Activated CD4-positive, alpha-beta T cell treated with anti-CD3 and anti-CD28 coated beads for 1 hour (primary cell): ENCODE measurements at places on chromosomes 6 and 20.

GRCh38 chr6:84093441-84094435, 60.2 kb downstream of the MRAP2 start:
- no peak for DNase-seq

DNA sequence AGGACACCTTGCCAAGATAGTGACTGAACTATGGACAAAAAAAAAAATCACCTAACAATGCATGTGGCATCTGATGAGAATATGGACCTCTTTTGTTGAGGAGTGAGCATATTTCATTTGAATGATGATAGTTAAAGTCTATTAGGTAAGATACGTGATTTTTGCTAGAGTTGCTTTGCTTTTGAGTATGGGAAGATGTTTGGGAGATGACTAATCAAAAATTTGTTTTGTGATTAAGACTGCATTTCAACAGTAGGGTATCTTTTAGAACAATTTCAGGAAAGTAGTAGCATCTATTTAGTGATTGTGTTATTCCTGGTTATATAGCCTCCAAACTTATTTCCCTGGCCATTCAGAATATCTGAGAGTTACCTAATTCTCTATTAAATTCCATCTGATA, 878.6 kb upstream of the CITED2 start:
- no peak for DNase-seq

- DNase-seq: no peak
These were observed 374.9 kb upstream of the FLRT3 start for GRCh38 chr20:14712302-14712739.

- DNase-seq: no peak
These were observed 98.3 kb upstream of the PHACTR1 start for GRCh38 chr6:12618296-12618695.

DNA sequence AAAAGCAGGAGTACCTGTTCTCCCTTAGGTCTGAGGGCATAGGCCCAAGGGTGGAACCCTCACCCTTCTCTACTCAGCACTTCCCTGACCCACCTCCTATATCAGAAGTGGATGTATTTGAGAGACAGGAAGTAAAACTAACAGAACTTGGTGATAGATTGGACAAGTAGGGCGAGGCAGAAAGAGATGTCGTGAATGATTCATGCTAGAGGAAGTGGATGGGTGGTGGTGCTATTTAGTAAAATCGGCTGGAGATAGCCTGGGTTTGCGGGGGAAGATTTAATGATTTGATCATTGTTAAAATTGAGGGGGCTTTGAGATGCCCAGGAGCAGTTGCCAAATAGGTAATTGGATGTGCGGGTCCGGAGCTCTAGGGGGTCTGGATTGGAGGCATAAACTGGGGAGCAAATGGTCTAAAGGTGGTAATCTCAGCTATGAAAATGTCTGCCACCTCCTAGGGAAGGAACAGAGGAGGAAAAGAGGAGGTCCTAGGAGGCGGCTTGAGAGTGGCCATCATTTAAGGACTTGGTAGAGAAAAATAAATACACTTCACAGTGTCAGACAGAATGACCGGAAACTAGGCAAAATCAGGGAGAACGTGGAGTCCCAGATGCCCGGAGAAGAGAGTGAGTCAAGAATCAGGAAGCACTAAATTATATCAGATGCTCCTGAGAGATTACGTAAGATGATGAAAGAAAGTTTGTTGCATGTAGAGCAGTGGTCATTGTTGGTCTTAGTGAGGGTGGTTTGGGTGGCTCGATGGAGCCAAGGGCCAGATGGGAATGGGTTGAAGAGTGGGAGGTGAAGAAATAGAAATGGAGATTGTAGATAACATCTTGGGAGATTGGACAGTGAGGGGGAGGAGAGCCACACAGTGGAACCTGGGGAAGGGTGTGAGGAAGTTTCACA, 142.0 kb downstream of the CEP57L1 start:
- no peak for DNase-seq

- no peak for DNase-seq
These were observed 245.0 kb downstream of the UTRN start for GRCh38 chr6:144530118-144530517.

GRCh38 chr6:169312658-169313346, 59.2 kb upstream of the THBS2 start:
- DNase-seq: no peak

DNA sequence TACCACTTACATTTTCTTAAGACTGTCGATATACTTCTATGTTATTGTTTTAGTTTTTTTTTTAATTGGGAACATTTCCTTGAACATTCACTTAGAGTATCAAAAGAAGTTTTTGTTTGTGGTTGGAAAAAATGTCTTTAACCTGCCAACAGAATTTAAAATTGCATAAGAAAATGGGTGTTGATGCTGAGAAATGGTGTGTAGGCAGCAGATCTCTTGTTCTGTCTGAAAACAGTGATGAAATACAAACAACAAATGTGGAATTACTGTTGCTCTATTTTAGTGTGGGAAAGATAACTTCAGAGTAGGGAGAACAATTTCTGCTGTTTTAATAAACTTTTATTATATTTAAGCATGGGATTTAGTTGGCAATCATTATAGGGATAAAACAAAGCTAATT, 293.5 kb downstream of the CDKAL1 start:
- DNase-seq: no peak

GRCh38 chr20:10763112-10763511, 89.3 kb upstream of the JAG1 start:
- DNase-seq: no peak

DNA sequence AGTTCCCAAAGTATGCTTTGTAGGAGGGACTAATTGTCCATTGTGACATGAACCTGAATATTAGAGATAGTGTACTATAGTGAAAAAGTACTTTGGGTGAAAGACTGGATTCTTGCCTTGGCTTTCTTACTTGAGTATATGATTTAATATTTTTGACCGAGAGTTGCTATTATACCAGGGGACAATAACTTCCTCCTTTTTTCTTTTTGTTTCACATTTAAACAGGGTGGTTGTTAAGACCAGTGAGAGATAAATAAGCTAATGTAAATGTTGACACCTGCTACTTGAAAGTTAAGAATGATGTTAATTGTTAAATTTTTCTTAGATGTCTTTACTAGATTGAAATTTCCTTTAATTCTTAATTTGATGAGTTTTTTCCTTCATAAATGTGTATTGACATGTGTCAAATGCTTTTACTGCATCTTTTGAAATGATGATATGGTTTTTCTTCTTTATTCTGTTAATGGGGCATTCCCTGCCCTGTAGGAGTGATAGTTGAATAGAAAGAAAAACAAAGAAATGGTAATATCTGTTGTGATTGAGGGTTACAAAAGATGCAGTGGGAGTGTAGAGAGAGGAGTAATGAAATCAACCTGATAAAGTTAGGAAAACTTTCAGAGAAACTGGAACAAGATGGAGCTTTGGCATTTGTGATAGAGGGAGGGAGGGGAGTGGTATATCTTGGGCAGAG, 48.4 kb downstream of the ZFAND3 start:
- DNase-seq: no peak

GRCh38 chr6:128605961-128606360, 85.6 kb upstream of the PTPRK start:
- DNase-seq: no peak

GRCh38 chr6:29964518-29964886, 22.2 kb downstream of the HLA-A start:
- DNase-seq: no peak

DNA sequence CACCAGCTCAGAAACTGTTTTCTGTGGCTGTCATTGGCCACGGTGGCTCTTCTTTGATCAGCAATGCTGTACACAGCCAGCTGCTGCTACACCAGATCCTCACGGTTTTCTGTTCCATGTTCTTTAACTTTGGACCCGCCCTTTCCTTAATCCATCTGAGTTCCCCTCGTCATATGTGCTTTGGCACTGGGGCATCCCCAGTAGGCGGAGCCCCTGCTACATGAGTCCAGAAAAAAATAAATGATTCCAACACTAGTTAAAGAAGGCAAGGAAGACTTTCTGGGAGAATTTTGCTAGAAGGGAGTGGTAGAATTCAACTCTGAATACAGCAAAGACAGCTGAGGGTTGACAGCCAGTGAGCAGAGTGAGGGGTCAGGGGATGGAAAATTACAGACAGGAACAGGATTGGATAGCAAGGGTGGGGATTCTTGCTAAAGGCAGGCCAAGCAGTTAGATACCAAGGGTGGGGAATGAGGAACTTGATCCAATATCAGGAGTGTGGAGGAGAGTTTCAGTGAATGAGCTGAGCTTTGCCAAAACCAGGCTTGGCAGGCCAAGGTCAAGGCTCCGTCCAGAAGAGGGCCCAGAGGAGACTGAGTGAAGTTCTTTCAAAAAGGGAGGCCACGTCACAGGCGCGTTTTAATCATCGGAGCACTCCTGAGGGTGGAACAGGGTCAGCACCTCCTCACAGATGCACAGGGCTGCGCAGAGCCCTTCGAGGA, 391.8 kb downstream of the CDH4 start:
- no peak for DNase-seq

DNA sequence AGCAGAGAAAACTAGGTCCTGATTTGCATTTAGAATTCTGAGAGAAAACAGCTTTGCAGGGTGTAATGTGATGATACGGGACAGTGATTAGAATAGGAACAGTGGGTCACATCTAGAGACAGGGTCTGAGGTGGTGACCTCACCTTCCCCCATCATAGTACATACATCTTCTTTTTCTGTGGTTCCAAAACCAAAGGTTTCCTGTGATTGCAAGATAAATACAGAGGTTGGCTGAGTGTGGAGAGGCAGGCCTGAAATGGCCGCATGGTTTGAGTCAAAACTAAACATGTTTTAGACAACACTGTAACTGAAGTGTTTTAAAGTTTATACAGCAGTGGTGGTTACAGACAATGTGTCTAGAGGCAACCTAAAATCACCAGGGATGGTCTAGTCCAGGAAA, 10.4 kb upstream of the NT5DC1 start:
- no peak for DNase-seq

- no peak for DNase-seq
These were observed 29.1 kb upstream of the SCRT2 start for GRCh38 chr20:704726-705125.
